WTC11 (cell line): ENCODE measurements at places on chromosomes 2 and 18. TPM values are rescaled to one million over a fixed set of nuclear protein-coding genes. Genes with fewer than 3 reads are reported as not detected.

DNA sequence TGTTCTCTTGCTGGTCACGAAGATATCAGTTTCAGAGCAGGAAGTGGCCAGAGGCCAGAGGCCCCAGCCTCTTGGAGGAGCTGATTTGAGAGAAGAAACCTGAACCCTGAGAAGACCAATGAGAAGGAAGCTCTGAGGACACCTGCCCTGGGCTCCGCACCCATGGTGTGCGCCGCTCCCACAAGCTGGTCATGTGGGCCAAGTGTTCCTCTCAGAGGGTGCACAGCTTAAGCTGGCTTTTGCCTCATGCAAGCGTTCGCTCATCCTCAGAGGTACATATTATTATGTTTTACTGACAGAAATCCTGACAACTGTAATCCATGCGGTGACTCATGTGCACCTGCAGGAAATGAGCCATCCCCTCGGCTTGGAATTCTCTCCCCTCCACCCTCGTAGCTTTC is 316.1 kb upstream of the MYT1L start:
- no peaks in the 10 kb centered on the region for H3K36me3 ChIP-seq
- H3K27ac ChIP-seq = no peak overlapping the region
- H3K4me1 ChIP-seq = peaks cover 17% of the 10 kb centered on the region
- no peaks in the 10 kb centered on the region for H3K27me3 ChIP-seq
- no peak overlapping the region for H3K4me3 ChIP-seq
- no peak for DNase-seq

- H3K27ac ChIP-seq = no peak overlapping the region
- no peak overlapping the region for H3K4me3 ChIP-seq
- H3K4me1 ChIP-seq = no peaks in the 10 kb centered on the region
- no peaks in the 10 kb centered on the region for H3K36me3 ChIP-seq
- no peak for DNase-seq
Measured at GRCh38 chr2:36069074-36069473, 286.5 kb upstream of the CRIM1 start.

The FAM98A gene
- total RNA-seq = 66.3 to 91.1 TPM (median 78.4 TPM) in 3 replicates

DNA sequence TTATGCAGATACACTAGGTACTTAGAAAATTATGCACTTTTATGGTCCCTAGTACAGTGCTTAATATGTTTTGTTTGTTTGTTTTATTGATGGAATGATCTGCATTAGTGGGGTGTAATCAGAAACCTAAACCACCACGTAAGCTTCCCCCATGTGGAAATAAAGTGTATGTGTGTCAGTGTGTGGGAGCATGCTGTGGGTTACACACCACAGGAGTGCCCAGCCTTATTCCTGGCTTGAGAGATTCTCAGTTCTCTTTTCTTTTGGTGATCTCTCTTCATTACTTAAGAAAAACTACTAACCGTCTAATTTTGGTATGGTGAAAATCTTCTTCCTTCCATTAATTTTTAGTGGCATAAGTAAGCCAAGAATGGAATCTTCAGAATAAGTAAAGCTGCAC is 398.6 kb downstream of the DCDC2C start:
- no peak for DNase-seq
- H3K27me3 ChIP-seq = peaks cover 5% of the 10 kb centered on the region
- peaks cover 74% of the 10 kb centered on the region for H3K36me3 ChIP-seq
- H3K27ac ChIP-seq = no peak overlapping the region

The ASXL3 gene
- total RNA-seq = 0.35 to 0.76 TPM (median 0.66 TPM) in 3 replicates

DNA sequence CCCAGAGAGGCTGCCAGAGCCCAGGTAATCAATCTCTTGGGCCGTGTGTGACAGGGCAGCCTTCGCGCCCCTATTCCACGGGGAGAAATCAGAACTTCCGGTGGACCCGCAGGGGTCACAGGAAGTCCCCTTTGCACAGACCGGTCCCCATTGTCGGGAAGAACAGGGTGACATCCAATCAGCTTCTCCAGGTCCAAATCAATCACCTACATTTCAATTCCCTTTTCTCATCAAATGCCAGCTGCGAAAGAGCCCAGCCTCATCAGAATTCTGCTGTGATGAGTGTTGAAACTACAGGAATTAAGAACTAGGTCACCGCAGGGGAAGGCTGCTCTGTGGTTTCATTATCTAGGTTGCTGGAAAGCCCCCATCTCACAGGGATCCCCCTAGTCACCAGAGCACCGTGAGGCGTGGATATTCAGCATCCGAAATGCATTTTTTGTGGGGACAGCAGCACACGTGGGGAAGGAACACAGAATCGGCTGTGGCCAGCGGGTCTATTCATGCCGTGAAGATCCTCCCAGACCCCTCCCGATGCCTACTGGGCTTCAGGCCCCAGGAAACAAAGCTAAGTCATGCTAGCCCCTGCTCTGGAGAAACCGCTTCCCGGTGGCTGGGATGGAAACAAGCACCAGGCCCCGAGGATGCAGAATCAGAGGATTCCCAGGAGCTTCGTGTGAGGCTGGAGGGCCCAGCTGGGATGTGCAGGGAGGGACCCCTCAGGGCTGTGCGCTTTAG is 193.7 kb upstream of the ID2 start:
- no peaks in the 10 kb centered on the region for H3K36me3 ChIP-seq
- peaks cover 13% of the 10 kb centered on the region for H3K4me1 ChIP-seq
- H3K27ac ChIP-seq = no peak overlapping the region
- no peak for DNase-seq
- no peak overlapping the region for H3K4me3 ChIP-seq

The HRH4 gene
- total RNA-seq = not detected in 3 replicates
